HFFc6 (cell line): ENCODE measurements at places on chromosomes 5 and 9.

GRCh38 chr5:154047324-154047723 is 8.6 kb downstream of the MFAP3 start:
- no peak for DNase-seq

DNA sequence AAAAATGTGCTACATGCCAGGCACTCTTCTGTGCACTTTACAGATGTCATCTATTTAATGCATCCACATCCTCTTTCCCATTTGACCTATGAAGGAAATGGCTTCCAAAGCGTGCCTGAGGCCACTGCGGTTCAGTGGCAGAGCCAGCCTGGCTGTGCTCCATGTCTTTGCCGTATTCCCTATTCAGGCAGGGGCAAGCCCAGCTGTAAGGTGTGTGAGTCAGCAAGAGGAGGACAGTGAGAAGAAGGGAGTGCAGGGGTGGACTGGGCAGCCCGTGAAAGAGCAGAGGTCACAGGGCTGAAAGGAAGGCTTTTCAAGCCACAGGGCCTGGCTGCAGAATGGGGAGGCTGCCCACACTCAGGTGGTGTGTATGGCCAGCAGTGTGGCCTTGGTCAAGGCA is 91.7 kb downstream of the HRH2 start:
- no peak for DNase-seq

GRCh38 chr5:14663734-14664269 is 716 bp upstream of the OTULIN start:
- DNase-seq = no peak

GRCh38 chr9:92633614-92634278 is 36.2 kb downstream of the IPPK start:
- no peak for DNase-seq

DNA sequence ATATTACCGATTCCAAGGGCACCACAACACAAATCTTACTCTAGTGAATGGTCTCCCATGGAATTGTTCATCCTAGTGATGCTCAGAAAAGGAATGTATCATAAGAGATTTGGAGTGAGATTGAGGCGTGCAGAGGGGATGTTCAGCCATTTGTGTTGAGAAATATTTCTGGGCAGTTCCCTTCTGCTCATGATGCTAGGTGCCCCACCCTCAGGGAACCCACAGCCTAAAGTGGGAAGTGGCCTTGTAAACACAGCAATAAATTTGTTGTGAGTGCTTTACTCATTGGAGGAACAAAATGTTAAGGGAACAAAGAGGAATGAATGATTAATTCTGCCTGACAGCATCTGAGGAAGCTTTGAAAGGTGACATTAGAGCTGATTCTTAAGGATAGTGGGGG is 129.9 kb downstream of the TLE4 start:
- peak; percentile 61 for DNase-seq

- no peak for DNase-seq
Observed at GRCh38 chr5:110852053-110852452, 113.2 kb downstream of the SLC25A46 start.

DNA sequence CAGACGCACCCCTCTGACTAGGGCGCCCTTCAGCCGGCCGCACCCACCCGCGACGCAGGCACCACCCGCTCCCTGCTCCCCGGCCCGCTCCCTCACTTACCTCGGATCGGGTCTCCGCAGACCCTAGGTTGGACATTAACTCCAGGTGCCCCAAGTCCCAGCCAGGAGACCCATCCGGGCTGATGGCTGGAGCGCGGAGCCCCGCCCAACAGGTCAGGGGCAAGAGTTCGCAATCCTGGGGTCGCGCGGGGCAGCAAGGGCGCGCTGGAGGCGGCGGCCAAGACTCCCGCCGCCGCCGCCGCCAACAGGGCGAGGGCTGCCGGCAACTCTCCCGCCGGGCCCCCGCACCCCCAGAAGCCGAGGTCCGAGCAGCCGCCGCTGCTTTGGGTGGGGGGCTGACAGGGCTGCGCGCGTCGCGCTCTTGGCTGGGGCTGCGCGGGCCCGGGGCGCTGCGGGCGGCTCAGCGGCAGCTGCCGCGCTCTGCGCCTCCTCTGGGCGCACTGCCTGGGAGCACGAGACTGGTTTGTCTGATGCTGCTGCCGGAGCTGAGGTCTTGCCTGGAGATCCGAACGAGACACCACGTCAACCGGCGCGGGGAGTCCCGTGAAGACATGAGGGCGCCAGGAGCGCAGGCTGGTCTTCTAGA is at the start of gene GDNF:
TSS of gene GDNF (minus strand) at position 635 of the 646 bp plus-strand sequence. CDS start 5,245 bp downstream, outside the sequence.
- peak; percentile 47 for DNase-seq

- DNase-seq = no peak
Observed at GRCh38 chr9:107485458-107486043, 4.0 kb downstream of the KLF4 start.

GRCh38 chr5:56670916-56671315 is 144.4 kb upstream of the MAP3K1 start:
- DNase-seq = no peak

DNA sequence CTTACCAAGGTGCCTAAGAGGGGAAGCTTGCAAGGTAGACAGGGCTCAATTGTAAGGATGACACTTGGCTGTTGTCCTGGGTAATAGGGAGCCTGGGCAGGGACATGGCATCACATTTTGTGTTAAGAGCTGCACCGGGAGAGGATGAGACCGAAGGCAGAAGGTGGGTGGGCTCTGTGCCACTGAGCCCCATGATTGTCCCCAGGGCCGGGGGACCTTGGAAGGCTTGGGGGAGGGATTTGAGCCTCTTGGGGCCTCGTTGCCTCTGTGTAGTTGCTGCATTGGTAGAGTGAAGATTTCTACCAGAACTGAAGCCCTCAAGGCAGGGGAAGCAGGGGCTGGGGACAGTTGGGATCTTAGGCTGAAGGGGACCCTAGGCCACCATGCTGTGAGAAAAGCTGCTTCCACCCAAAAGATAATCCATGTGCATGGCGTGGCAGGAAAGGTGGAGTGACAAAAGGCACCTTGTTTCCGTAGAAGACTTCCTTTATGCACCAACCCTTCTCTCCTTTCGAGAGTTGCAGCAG is 11.9 kb downstream of the FGF18 start:
- no peak for DNase-seq
